ENCODE measurements at places on chromosomes 1 and 21.

DNA sequence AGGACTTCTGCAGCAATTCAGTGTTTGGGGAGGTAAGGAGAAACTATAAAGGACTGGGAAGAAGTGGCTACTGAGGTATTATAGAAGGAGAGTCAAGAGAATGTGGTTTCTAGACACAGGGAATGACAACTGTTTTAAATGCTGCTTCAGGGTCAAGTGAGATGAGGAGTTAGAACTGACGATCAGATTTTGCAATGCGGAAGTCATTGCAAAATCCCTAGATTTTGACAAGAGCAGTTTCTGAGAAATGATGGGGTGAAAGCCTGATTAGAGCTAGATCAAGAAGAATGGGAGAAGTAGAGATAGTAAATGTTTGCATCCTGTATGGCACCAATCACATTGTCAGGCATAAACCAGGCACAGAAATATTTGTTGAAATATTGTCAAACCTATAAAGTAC, 4.7 kb upstream of the TSNAX start:
- DNase-seq: no peak

DNA sequence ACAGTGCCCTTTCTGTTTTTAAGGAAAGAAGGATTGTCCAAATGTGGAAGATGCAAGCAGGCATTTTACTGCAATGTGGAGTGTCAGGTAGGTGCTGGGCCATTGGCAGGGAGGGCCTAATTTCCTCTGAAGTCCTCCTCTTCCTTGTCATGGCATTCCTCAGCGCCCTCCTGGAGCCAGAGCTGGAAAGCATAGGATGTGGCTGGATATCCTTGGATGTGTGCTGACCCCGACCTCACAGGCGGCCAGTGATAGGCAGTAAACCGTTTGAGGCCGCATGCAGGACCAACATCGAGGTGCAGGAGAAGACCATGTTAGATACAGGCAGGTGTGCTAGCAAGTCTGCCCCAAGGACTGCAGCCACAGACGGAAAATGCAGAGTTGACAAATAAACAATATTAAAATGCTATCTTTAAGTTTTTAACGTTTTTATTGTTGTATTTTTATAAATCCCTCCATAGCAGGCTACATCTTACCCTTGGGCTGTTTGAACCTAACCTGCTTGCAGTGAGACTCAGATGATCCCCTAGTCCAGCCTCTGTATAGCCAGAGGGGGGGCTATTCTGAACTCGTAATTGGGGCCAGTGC, 24.3 kb downstream of the SMYD2 start:
- no peak for DNase-seq

DNA sequence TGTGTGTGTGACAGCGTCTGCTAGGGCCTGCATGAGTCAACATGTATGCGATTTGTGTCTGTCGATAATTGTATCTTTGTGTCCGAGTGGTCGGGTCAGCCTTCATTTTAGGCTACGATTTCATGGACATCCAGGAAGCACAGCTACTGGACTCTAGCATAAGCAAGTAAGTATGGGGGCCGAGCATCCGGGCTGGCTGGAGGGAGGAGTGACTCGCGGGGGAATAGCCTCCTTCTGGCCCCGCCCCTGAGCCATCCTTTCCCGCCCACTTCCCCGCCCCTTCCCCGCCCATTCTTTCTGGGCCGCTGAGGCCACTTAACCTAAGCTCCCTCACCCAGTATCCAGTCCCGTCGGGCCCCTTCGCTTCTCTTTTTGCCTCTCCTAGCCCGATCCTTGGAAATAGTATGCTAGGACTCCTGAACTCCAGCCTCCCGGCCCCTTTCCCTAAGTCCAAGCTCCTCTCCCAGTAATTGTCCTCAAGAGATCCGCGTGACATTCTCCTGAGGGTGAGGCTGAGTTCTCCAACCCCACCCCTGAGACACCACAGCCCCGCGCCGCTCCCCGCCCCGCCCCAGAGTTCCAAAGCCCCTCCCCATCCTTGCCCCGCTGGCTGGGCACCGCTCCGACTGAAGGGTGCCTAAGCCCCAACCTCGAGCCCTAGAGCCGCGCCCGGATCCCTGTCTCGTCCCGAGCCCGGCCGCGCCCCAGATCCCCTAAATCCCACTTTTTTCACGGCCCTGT, 1.2 kb downstream of the MAP3K6 start:
- DNase-seq: peak; percentile 76

DNA sequence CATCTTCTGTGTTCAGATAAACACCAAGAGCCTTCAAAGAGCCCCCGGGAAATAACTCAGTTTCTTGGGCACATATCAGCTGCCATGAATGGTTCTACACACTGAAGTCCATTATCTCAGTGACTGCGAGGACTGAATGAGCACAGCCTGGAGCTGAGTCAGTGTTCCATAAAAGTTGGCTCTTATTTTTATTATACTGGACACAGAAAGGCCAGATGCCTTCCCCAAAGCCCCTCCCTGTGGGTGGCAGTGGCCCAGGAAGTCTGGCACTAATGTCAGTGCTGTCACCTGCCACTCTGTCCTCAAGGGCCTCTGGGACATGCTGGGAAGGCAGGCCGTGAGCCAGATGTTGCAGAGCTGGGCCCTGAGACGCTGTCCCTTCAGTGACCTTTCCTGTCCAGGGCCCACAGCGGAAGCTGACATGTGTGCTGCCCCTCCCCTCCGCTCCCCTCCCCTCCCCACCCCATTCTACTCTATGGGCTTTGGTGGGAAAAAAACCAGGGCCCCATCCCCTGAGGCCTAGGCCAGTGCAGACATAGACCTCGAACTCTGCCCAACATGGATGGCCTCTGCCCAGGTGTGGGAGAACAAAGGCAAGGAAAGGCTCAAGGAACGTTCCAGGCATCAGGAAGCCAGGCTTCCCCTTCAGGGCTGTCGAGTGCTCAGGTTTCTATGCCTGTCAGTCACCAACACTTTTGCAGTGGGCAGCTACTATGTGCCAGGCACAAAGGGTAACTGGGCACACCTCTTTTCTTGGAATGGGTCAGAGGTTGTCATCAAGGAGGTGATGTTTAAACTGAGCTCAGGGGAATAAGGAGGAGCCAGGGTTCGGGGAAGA, 22.4 kb upstream of the NPPB start:
- DNase-seq: no peak

GRCh38 chr1:91803123-91803522, 82.8 kb downstream of the TGFBR3 start:
- DNase-seq: no peak

GRCh38 chr1:11522400-11523235, 43.7 kb downstream of the DISP3 start:
- DNase-seq: no peak

All from activated CD4-positive, alpha-beta T cell treated with anti-CD3 and anti-CD28 coated beads, Interleukin-2, amount 50 U/mL, for 4 hours (primary cell).